Esophagus squamous epithelium (tissue), 5 donors: ENCODE measurements at places on chromosomes 5 and 9. TPM values are rescaled to one million over a fixed set of nuclear protein-coding genes. Genes with fewer than 3 reads are reported as not detected.

The VCAN gene
- total RNA-seq: 36.1 TPM

The ANKRD31 gene
- 0.72 TPM for total RNA-seq

The FYB1 gene
- total RNA-seq: 2.8 TPM

The IFNA21 gene
- not detected for total RNA-seq

DNA sequence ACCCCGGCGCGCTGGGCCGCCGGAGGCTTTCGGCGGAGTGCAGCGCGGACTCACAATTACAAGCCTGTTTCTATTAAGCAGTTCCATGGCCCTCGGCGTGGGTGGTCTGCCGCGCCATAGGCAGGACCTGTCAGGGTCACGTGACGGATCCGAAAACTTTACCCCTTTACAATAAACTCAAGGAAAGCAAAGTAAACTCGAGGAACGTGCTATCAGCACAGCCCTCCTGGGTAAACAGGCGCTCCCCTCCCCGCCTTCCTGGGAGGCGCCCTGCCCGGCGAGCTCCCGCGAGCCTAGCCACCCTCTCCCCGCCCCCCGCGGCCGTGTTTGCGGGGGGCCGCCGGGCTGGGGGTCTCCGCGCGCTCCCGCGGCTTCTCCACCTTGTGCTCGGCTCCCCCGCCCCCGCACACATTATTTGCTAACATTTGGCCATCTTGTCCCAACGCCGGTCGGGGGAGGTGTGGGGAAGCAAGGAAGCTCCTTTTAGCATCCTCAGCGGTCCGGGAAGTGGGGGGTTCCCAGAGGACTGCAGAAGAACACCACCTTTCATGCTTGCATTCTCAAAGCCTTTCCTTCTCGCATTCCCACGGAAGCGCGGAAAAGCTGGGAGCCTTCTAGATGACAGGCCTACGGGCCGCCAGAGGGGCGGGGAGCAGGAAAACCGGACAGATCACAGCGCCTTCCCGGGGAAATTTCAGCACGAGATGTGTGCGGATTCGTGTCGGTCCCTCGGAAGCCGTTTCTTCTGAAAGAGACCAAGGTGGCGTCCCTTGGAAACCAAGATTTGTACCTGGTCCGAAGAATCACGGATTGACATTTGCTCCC, at the start of gene PTCH1:
PTCH1 (minus strand) TSS at position 238 of the 825 bp plus-strand sequence.
- no peak for DNase-seq
- peak within 1 kb of the TSS; percentile 60 for H3K4me3 ChIP-seq
- peaks cover 42% of the 10 kb centered on the region for H3K27me3 ChIP-seq
- peak within 1 kb of the TSS; percentile 61 for H3K27ac ChIP-seq

- no peak for DNase-seq
- H3K4me3 ChIP-seq: no peak overlapping the region
- no peaks in the 10 kb centered on the region for H3K27me3 ChIP-seq
- H3K4me1 ChIP-seq: no peaks in the 10 kb centered on the region
- H3K36me3 ChIP-seq: no peaks in the 10 kb centered on the region
Measured at GRCh38 chr5:88727705-88728313, 155.2 kb downstream of the MEF2C start.
